ENCODE measurements at places on chromosomes 16 and 17.
A peak's percentile ranks its signal among the peaks of the same experiment; 100 is the strongest.

- peak; percentile 41 for DNase-seq
Measured at GRCh38 chr17:83055911-83056582, 23.4 kb upstream of the METRNL start.

- no peak for DNase-seq
Measured at GRCh38 chr16:117379-118365, 20.8 kb downstream of the NPRL3 start.

DNA sequence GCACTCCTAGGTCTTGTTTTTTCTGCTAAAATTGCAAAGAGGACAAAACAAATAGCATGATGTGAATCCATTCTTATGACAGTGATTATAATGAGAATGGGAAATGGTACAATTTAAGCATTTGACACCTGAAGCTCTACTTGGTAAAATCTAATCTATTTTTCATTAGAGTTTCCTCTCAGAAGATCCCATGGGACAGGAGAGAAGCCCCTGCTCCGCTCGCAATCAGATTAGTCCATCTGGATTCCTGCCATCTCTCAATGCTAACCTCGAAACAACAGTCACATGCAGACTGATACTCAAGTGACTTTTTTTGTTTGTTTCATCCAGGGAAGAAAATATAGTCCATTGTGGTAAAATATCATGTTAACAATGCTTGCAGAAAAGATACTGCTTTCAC lies 107.4 kb upstream of the TOM1L1 start:
- no peak for DNase-seq

- no peak for DNase-seq
Measured at GRCh38 chr17:62965174-62965685, 805 bp upstream of the TANC2 start.

DNA sequence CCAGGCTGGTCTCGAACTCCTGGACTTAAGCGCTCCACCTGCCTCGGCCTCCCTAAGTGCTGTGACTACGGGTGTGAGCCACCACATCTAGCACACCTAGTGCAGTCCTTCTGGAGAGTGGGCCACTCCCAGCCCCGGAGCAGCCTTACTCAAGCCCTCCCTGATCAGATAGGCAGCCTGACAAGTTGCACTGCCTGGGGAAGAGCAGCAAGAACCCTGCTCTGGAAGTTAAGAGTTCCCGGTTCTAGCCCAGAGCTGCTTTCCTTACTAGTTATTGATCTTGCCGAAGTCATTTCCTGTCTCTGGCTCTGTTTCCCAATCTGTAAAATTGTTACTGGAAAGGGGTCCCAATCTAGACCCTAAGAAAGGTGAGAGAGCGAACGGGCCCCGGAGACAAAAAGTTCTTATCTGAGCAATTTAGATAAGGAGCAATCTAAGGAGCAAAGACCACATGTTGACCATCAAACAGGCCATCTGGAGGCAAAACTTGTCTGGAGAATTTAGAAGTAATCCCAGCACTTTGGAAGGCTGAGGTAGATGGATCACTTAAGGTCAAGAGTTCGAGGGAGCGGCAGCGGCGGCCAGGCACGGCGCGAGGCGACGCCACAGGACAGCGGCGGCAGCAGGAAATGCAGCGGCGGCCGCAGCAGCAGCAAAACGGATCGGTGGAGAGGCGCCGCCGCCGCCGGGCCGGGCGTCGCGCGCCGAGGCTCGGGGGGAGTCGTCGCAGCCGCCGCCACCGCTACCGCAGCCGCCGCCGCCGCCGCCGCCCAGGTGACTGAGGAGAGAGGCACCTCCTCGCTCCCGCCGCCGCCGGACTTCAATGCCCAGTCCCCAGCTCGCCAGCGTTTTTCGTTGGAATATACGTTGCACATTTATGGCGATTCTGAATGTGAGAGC lies 4.3 kb upstream of the NAGLU start:
- no peak for DNase-seq

DNA sequence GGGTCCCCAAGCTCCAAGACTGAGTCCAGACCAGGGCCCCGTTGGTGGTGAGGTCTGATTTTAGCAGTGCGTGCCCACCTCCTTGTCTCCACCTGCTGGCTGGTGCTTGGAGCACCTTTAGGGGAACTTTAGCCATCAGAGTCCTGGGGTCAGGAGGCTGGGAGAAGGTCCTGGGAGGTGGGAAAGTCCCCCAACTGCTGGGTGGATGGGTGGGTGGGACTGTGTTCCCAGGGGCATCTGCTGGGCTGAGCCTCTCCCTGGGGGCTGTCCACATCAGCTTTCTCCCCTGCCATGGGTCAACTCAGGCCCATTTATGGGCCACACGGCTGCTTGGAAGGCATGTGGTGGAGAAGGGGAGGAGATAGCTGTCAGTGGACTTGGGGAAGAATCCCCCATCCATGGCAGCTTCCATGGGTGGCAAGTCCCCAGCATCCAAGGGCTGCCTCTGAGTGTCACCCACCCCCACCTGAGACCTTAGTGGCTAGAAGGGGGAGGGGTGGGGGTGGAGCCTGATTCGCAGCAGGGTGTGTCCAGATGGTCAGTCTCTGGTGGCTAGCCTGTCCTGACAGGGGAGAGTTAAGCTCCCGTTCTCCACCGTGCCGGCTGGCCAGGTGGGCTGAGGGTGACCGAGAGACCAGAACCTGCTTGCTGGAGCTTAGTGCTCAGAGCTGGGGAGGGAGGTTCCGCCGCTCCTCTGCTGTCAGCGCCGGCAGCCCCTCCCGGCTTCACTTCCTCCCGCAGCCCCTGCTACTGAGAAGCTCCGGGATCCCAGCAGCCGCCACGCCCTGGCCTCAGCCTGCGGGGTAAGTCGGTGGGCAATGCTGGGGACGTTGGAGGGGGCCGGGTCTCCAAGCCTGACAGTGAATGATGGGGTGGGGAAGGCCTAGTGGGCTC lies at the start of gene TRPV2:
TRPV2 (plus strand) TSS at position 541 of the 894 bp plus-strand sequence. CDS start 2,098 bp downstream, outside the sequence.
- no peak for DNase-seq

- peak; percentile 70 for DNase-seq
Measured at GRCh38 chr17:61307905-61308886, 91.4 kb upstream of the TBX2 start.

GRCh38 chr17:4908711-4909496 lies 6.0 kb upstream of the CHRNE start:
- peak; percentile 73 for DNase-seq

DNA sequence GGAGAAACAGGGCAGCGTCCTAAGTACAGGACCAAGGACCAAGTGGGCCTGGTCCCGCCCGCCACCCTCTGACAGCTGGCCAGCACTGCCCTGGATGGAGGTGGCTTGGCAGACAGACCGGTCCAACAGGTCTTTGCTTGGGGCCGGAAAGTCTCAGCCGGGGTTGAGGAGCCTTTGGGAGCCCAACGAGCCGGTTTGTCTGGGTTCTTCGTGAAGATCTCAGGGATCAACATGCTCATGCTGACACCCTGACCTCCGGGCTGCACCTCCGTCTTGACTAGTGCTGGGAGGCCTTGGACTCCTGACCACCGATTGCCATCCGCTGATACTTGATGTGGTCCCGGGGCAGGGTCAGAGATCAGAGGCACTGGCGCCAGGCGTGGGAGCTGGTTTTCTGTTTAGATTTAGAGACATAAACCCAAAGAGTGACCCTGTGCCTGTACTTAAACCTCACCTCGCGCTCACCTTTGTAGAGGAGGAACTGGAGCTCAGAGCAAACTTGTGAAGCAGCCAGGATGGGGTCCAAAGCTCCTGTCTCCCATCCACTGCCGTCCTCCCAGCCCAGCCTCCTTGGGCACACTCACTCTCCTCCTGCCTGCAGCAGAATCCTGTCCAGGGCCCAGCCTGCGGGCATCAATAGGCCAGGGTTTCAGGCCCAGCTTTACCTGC lies 92.1 kb upstream of the GSE1 start:
- DNase-seq: no peak

DNA sequence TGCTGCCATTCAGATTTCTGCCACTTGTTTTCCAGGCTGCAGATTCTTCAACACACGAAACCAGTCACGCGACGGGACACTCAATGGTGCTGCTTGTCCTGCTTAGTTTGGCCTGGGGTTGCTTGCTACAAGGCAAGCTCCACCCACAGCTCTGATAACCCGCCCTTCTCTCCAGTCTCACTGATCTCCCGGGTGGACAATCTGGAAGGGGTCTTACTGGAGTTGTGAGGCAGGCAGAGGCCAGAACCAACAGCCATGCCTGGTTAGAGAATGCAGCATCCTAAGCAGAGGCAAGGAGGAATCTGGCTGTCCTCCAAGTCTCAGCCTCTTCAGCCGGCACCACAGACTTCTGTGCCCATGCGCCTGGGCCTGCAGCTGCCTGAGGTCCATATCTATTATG lies 119.1 kb downstream of the KCNJ12 start:
- no peak for DNase-seq

DNA sequence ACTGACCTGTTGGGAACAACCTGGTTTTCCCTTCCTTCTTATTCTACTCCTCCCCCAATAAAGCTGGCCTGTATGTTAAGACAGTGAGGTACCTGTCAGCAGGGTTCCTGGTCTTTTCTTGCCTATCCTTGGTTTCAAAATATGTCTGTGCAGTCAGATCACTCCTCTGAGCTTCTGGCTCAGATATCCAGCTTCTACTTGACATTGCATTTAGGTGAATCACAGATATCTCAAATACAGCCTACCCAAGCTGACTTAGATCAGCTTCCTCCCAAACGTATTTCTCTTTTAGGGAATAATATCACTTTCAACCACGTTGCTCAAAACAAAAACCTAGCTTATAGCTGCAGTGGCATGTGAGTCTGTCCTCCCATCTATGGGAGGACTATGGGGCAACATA lies 48.7 kb downstream of the TEX14 start:
- DNase-seq: peak; percentile 34

DNA sequence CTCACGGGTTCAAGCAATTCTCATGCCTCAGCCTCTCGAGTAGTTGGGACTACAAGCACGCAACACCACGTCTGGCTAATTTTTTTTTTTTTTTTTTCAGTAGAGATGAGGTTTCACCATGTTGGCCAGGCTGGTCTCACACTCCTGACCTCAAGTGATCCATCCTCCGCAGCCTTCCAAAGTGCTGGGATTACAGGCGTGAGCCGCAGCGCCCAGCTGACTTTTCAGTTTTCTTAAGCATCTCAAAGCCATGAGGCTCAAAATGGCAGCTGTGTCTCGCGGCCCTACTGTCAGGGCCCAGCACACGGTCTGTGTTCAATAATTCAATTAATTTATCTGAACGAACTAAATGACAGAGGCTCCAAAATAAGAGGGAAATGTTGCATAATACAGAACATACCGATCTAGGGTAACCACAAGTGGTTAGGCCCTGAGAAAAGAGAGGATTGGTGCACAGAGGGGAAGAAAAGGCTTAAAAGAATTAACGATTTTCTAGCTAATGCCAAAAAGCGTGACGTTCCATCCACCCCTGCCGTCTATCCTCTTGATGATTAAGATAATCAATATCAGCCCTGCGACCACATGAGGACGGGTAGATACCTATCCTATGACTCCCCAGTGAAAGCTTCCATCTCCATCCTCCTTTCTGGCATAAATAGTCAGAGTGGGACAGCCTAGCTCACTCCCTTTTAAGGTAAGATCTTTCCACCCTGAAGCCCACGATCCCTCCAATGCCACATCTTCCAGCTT lies 136.9 kb downstream of the SLC39A11 start:
- DNase-seq: no peak

DNA sequence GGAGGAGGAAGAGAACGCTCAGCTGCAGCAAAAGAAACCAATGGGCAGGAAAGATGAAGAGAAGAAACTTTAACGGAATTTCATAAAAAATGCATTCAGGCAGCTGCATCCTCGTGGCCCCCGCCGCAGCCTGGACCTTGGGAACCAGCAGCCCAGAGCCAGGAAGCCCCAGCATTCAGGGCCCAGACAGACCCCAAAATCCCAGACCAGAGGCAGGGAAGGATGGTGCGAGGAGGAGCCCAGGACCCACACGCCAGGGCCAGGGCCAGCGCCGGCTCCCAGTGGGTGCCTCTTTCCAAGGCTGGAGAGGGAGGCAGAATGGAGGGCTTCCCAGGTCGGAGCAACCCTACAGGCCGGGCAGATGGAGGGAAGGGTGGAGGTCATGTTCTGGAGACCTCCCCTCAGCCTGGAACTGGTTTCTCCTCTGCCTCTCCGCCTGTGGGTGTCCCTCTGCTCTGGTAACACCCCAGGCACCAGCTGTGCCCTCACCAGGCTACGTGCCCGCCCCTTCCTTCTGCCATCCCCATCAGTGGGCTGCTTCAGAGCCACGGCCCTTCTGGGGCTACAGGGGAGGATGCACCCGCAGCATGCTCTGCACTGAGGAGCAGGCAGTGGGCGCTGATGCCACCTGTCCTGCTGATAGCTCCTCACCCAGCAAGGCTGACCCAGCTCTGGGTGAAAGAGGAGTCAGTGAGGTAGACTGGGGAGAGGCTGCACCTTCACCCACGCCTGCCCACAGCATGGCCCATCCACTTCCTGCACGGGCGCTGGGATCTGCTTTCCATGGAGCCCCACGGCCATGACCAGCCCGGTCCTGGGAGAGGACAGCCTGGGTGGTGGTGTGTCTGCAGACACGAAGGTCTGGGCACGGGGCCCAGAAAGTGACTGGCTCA lies 1.2 kb upstream of the MIF4GD start:
- DNase-seq: no peak

DNA sequence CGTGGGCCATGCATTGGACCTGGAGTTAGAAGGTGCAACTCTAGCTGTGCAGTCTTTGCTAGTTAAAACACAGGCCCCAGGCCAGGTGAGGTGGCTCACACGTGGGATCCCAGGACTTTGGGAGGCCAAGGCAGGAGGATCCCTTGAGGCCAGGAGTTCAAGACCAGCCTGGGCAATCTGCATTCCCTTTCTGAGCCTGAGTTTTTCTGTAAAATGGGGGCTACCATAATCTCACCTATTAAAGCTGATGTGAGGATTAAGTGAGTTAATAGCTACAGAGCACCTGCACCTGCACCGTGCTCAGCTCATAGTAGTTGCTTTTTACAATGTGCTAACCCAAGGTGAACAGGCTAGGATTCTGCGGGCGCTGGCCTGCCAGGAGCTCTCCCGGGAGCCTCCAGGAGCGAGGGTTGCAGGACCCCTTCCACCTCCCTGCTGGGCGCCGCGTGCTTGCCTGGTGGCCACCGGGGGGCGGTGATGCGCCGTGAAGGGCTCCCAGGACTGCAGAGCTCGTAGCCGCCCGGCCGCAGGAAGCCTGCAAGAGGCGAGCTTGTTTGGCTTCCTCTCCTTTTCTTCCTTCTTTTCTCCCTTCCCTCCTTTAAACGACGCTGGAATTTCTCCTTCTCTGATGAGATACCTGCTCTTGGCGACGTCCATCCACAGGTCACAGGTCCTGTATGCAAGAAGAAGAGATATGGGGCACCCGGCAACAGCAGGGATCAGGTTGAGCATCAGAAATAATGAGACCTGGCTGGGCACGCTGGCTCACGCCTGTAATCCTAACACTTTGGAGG lies 51.3 kb downstream of the ZFP90 start:
- peak; percentile 6 for DNase-seq

GRCh38 chr17:33012522-33013033 lies 20.9 kb downstream of the SPACA3 start:
- DNase-seq: peak; percentile 62

DNA sequence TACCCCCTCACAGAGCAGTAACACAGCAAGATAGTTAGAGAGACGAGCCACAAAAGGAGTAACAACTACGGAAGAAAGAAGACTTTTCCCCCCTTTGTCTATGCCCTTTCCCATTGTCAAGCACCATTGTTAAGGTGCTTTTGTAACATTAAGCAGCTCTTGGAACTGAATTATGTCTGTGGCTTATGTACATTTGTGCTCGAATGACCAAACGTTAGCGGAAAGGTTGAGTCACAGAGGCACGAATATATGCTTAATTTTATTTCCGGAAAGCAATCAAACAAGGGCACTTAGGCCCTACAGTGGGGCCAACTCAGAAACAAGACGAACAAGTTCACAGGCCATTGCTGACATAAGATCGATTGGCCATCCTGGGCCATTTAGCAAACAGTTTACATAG lies 109.5 kb downstream of the ANKFN1 start:
- DNase-seq: no peak

- no peak for DNase-seq
Measured at GRCh38 chr16:27252206-27252585, 16.4 kb downstream of the NSMCE1 start.
